Fibroblast of lung (primary cell): ENCODE measurements at places on chromosomes 12 and 14. TPM values are rescaled to one million over a fixed set of nuclear protein-coding genes. Genes with fewer than 3 reads are reported as not detected.
A peak's percentile ranks its signal among the peaks of the same experiment; 100 is the strongest.

Gene IFNG
- total RNA-seq = not detected in 2 replicates

Gene DBX2
- total RNA-seq = not detected in 2 replicates

GRCh38 chr12:24991209-24992049, 42.5 kb upstream of the BCAT1 start:
- DNase-seq = peak; percentile 46

DNA sequence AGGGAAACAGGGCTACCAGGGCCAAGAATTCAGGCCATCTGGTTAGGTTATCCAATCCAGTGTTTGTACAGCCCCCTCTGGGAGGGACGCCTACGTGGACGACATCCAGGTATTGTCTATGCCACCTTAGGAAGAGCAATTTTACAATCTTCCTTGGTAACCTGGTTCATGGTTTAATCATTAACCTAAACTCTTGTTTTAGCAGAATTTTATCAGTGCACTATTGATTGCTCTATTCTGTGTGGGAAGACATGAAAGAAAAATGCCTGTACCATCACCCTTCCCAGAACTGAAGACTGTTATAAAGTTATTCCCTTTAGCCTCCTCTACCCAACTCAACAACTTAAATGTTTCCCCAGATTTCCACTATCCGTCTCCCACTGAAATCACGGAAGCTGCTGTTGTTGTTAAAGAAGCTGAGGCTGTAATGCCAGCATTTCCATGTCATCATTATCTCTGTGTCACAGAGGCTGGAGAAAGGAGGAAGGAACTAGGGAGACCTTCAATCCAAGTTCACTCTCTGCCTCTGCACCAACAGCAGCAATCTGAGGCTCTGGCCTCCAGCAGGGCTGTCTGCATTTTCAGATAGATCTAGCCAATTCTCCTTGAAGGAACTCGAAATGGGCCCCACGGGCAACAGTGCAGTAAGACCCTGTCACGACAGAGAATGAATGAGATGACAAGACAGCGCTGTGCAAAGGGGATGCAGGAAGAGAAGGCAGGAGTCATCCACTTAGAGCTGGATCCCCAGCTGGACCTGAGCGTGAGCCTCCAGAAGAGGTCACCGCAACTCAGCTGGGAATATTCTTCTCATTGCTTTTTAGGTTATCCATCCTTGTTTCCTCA, 183.4 kb upstream of the GZMB start:
- DNase-seq = peak; percentile 69

- DNase-seq = no peak
Observed at GRCh38 chr14:75986439-75986765, 839 bp downstream of the IFT43 start.

DNA sequence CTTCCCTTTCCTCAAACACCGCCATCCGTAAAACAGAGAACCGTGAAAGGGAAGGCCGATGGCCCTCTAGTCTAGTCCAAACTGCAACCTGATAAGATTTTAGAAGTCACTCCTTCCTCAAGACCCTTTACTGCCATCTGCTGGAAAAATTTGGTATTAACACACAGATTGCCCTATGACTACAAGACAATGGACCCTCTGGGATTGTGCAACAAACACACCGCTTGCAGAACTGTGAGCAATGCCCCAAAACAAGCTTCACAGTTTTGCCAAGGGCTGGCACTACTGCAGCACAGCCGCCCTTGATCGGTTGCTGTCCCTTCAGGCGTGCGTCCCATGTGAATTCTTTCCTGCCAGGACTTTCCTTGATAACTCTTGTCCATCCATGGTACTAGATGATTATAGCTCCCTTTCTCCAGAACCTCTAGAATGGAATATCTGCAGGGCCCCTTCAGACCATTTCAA, 23.1 kb downstream of the LLPH start:
- peak; percentile 96 for DNase-seq

DNA sequence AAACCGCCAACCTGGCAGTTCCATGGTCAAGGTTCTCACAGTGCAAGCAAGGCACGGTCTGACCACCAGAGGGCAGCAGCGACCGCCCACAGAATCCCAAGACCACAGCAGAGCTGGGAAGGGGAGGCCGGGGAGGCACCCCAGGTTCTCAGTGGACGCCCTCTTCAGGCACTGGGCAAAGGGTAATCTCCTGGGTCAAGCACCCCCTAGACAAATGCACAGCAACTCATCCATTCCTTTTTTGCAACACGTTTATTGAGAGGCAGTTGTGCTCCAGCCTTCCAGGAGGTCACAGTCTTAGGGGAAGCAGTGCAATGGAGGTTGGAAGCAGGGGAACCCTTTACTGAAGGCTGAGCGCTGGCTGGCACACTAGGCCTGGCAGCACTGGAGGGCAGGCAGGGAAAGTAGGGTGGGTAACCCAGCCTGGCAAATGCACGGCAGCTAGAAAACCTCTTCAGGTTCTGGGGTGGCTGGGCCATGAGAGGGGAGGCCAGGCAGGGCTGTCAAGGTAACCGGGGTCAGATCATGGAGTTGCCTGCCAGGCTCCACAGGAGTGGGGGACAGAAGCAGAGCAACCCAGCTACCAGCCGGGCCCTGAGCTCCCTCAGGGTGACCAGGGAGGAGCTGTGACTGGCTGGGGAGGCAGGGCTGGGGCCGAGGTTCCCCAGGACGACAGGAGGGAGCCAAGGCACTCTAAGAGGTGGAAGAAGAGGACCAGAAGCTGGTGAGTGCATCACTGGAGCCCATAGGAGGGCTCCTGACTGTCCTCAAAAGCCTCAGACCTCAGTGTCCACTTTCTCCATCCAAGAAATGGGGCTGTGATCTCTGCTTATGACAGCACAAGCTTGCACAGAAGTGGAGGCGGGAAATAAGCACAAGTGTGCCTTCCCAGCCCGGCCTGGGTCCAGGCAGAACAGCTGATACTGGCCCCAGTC, 1.8 kb upstream of the RHOF start:
- peak; percentile 86 for DNase-seq

DNA sequence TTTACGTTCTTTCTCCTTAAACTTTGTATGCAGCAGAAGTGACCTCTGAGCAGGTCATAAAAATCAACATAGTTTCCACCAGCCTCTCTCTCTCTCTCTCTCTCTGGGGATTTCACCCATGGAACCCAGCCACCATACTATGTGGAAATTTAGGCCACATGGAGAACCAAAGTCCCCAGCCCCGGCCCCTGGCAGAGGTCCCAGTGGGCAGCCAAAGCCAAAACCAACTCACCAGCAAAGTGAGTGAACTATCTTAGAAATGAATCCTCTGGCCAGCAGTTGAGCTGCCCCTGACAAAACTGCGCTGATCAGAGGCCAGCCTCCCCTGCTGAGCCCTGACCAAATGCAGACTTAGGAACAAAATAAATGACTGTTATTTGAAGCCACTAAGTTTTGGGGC, 9.2 kb downstream of the DUSP6 start:
- peak; percentile 50 for DNase-seq

- DNase-seq = no peak
Observed at GRCh38 chr12:93674386-93674785, 2.8 kb upstream of the CRADD start.

DNA sequence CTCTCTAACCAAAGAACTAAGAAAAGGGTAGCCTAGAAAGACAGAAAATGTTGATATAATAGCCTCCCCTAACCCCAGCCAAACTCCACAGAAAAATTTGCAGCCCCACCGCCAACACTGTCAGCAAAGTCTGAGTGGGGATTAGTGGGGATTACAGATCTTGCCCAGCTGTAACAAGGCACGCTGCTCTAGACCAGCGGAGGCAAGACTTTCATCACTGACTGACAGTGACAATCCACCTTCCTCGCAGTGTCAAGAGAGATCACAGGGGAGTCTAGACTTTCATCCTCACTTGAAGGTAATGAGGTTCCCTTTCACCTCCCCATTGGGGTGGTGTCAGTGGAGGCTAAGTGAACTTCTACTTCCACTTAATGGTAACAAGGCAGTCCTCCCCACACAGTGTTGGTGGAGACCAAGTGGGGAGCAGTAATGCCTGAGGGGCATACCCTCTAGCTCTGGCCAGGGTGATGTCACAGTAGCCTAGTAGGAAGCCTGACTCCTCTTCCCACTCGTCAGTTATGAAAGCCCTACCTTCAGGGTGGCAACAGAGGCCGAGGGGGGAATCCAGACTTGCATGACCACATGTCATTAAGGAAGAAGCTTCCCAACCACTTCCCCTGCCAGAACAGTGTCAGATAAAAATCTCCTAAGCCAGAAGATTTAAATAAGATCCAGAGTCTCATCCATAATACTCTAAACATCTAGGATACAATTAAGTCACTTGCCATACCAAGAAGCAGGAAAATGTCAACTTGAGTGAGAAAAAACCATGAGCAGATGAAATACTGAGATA, 91.7 kb upstream of the RASSF8 start:
- DNase-seq = peak; percentile 5

Gene RAPGEF3
- total RNA-seq = 1.0 and 2.8 TPM in 2 replicates

GRCh38 chr12:75917715-75918114, 113.9 kb downstream of the PHLDA1 start:
- DNase-seq = no peak

DNA sequence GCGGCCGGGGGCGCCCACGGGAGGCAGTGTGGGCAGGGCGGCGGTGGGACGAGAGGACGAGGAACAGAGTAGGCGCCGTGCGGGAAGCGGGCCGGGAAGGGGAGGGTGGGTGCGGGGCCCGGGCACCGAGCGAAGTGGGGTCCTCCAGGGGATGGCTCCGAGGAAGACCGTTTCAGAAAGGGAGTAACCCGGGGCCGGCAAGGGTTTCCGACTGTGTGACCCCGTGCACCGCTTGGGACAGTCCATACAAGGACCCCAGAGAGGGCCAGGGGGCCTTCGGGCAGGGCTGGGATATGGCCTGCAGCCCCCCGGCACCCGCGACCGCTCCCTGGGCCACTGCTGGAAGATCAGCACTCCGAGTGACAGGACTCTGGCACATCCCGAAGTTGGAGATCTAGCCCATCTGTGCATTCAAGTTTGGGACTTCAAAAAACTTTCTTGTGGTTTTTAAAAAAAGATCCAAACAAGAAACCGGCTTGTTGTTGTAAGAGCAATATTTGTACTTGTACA, 448 bp downstream of the TSPAN9 start:
- DNase-seq = peak; percentile 85

Gene FAM90A1
- 0.26 and 0.33 TPM in 2 replicates for total RNA-seq

- DNase-seq = no peak
Observed at GRCh38 chr14:29672831-29673230, 254.8 kb downstream of the PRKD1 start.

DNA sequence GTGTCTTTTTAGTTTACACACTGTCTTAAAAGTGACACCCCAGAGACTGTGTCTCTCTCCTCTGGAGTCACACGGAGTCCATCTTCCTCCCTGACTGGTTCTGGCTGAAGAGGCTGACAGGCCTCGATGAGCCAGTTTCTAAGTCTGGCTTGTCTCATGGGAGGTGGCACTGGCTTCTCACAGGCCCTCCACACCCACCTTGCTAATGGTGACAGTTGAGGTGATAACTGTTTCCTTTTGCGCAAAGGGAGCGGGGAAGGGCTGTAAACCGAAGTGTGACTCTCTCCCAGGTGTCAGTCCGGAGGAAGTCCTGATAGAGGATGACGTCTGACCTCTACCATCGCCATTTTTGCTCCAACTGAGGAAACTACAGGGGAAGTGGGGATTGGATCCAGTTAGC, 30.2 kb downstream of the KCTD10 start:
- DNase-seq = no peak

Gene ABHD4
- 20.5 and 40.0 TPM in 2 replicates for total RNA-seq

- DNase-seq = peak; percentile 65
Observed at GRCh38 chr12:53352331-53353256, 16.4 kb upstream of the SP7 start.

DNA sequence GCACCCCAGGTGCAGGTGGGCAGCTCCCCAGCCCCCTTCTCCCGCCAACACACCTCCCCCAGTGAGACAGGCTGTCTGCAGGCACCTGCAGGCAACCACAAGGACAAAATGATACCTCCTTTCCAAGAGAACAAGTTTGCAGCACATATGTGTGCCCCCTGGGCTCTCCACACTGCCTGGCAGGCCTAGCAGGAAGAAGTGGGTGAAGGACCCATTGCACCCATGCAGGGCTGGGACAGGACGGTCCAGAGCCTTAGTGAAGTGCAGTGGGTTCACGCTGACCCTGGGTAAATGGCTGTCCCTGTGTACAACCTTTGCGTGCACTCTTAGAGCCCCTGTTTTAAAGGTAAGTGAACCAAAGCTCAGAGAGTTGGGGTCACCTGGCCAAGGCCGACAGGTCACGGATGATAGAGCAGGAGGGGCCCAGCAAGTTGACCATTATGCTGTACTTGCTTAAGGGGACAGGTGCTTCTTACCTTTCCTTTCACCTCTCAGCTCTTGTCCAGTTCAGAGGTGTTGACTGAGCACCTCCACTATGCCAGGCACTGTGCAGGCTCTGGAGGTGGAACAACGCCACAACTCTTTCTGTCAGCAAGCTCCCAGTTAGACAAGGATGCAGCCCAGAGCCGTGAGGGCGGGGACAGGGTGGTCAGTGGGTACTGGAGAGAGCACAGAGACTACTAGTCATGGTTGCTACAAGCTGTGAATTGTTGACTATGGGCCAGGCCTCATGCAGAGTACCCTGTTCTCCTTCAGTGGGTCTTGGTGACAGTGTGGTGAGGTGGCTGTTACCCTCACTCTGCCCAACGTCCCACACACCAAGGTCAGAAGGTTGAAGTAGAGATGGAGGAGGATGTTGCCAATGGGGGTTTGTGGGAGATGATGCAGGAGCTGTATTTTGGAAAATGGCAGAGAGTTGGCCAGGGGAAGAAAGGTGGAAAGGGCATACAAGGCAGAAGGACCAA, 125.9 kb downstream of the PAPOLA start:
- DNase-seq = no peak

DNA sequence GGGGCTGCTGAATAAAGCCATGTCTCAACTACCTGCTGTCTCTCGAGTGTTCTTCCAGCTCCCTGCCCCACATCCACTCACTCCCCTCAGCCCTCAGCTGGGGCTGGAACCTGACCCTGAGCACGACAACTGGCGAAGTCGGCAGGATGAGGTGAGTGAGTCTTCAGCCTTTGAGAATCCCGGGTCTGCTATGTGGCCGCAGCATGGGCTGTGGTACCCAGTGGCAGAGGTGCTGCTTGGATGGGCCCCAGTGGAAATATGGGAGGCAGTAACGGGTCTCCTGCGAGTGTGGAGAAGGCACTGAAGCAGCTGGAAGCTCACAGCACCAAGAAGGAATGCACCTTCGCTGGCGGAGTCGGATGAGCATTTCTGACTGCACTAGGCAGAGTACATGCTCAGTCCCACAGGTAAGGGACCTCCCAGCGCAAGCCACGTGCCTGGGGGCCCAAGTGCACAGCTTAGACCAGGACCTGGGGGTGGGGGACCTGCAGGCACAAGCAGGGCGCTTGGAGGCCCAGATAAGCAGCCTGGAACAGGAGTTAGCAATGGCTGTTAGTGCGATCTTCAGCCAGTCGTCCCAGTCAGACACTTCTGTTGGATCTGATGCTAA, 95.5 kb upstream of the TMPO start:
- DNase-seq = no peak

Gene LTB4R2
- total RNA-seq = 1.3 and 1.8 TPM in 2 replicates

DNA sequence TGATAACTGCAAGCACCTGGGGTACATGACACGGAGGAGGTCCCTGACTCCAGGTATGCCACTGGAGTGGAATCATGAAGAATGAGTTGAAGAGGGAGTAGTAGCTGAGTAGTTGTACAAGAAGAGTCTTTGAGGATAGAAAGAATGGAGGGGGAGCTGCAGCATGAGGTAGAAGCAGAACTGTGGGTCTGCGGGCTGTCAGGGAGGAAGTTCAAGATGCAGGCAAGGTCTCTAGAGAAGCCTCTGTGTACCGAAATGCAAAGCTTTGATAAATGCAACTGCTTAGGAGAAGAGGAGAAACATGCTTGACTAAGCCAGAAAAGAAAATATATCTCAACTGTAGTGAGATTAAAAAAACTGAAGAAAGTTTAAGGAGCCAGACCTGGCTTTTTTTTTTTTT, 91.5 kb downstream of the CPNE8 start:
- no peak for DNase-seq
